ENCODE measurements at places on chromosomes 1 and 21.

DNA sequence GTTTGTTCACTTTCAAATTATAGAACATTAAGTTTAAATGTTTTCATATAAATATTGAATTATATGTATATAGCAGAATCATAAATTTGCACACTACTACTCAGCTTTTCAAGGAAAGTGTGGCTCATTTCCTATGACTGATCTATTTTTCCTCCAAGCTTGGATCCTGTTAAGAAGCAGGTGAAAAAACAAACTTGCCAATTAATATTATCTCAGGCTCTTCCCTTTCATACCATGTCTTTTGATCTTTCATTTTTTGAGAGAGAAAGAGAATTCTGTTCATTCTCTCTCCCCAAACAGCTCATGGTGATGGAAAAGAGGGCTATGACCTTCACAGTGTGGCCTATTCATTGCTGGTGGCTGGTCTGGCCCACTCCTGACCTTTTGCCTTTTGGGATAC, 43.7 kb downstream of the SEC16B start:
- no peak for DNase-seq

DNA sequence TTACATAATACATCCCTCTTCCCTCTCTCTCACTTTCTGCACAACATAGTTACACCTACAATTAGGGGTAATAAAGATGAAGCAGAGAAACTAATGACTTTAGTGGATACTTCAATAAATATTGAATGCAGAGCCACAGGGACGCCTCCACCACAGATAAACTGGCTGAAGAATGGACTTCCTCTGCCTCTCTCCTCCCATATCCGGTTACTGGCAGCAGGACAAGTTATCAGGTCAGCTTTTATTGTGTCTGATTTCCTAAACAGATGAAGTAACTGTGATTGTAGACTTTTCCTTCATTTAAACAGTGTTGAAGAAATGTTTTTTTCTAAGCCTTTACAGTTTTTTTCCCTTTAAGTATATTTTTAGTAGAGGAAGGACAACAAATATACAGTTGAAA, 281.6 kb downstream of the TPR start:
- DNase-seq: no peak

DNA sequence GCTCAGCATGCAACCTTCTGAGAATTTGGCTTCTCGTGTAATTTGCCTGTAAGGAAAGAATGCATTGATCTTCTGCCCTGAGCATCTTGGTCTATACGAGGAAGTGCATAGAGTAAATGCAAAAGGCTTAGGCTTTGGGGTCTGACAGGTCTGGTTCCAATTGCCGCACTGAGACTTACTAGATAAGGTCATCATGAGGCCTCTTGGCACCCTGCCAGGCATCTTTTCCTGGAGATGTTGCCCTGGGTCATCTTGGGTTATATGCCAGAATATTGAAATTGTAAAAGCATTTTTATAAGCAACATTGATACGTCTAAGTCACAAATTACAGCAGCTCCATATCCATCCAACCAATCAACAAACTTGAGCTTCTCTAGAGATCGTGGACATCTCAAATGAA, 108.8 kb upstream of the WARS2 start:
- no peak for DNase-seq

GRCh38 chr1:105585791-105586190, 1470.7 kb upstream of the PRMT6 start:
- DNase-seq: no peak

- DNase-seq: no peak
Measured at GRCh38 chr1:201662646-201663045, 123.7 kb downstream of the NAV1 start.

GRCh38 chr1:45942411-45942810, 139.0 kb downstream of the MAST2 start:
- no peak for DNase-seq

DNA sequence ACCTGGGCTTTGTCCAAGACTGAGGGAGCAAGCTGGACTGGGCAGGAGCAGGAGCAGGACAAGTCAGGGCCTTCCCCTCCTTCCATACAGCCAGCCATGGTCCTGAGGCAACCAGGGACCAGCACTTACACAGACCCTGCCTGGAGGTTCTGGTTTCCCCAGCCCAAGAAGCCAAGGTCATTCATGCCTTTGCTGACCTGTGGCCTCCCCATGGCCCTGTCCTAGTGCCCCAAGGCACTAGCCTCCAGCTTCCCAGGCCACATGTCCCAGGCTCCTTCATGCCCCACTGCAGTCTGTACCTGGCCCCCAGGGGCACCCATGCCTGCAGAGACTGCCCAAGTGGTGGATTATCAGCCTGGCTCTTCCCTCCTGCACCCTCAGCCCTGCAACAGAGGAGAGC, 243.9 kb downstream of the TOMM20 start:
- DNase-seq: no peak

DNA sequence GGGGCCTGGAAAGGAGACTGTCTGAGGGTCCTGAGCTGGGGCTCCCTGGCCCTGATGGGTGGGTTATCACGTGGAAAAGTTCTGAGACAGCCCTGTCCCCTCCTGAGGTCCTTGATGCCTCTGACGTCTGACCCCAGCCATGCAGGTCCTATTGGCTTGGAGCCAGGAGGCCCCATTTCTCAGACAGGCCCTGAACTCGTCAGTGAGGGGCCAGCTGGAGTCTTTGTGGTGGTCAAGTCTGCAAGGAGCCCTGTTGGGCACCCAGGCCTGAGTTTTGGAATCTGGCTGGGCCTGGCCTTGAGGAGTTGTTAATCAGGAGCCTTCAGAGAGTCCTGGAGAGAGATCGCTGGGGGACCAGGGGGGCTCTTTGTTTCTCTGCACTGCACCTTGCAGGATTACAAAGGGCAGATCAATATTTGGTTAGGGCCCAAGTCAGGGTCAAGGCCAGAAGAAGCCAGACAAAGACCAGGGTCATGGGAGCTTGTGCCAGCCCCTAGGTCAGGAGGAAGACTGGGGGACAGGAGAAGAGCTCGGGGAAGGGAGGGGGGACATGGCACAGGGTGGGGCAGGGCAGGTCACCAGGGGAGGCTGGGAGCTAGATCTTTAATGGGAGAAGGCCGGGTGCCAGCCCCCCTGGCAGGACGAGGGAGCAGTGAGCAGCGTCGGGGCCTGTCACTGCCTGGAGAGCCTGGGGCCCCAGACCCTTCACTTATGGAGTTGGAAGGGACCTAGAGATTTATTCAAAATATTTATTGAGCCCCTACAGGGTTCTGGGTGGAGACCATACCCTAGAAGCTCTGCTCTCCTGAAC, 83.2 kb downstream of the PTPRU start:
- DNase-seq: no peak

DNA sequence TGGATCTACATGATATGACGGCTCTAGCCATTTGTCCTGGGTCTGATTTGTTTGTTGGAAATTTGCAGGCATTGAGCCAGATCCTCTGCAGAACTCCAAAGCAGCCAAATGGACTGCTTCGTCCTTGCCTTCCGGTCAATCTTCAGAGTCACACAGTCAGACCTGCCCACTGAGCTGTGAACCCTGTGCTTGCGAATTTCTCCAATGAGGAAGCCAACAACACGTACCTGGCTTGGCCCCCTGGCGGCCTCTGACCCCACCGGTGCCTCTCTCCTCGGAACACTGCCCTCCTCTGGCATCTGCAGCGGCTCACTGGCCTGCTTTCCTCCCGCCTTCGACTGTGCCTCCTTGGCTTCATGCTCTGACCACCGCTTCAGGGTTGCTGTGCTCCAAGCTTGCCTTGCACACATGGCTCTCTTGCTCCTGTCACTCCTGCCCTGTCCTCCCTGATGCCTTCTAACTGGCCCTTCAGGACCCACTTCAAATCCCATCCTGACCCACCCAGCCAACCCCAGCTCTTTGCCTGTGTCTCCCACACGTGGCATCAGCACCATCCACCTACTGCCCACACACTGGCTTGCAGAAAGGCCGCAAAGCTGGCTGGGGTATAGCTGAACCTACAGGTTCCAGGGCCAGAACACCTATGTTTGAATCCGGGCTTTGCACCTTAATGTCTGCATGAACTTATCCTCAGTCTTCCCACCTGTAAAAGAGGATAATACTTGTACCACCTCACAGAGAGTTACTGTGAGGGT, 128.2 kb downstream of the KCNN3 start:
- no peak for DNase-seq

DNA sequence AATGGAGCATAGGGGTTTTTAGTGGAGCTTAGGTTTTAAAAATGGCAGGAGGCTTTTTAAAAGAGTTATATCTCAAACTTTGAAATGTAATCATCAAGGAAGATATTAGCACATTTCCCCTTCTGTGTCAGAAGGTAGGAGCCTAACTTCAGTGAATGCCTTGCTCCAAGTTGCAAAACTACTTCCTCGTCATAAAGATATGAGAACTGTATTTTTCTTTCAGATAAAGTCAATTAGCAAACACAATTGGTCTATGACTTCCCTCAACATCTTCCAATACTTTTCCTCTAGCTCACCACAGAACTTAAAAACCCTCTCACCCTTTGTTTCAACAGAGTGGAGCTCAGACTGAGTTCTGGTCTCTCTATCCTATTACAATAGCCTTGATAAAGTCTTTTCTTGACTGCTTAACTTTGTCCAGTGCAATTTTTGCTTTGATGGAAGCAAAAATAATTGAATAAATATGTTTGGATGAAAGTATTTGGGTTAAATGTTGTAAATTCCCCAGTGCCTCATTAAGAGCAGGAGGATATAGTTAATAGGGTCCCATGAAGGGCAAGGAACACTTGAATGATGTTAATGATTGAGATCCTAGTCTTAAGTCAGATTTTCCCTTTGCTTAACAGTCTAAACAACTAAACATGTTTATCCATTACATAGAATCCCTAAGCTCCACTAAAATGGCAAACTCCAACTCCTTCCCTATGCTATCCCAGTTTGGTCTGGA, 58.9 kb downstream of the TNFSF18 start:
- DNase-seq: no peak

- peak; percentile 20 for DNase-seq
Measured at GRCh38 chr1:109214695-109215623, 1.2 kb downstream of the SARS1 start.

DNA sequence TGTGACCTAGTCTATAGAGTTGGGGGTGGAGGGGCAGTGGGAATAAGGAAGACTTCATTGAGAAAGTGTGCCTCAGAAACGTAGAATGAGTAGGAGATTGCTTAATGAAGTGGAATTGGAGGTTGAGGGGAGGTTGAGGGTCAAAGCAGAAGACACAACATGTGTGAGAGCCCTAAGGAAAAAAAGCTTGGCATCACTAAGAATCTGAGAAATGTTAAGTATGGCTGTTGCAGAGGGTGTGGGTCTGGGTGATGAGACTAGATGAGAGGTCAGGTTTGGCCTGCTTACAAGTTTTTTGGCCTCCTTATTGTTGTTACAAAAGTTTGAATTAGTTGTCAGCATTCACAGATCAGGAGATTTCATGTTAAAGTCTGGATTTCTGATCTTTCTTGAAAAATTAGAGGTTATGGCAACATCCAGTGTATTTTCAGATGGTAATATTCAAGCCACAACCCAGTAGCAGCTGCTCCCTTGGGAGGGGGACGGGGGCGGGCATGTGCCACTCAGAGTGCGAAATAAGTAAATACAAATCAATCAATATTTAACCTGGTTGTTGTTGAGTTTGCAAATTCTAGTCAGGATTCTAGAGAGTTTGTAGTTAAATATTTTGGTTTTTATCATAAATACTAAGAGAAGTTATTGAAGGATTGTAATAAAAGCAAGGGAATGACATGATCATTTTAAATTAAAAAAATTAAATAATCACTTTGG, 4.3 kb downstream of the MAN1A2 start:
- no peak for DNase-seq

DNA sequence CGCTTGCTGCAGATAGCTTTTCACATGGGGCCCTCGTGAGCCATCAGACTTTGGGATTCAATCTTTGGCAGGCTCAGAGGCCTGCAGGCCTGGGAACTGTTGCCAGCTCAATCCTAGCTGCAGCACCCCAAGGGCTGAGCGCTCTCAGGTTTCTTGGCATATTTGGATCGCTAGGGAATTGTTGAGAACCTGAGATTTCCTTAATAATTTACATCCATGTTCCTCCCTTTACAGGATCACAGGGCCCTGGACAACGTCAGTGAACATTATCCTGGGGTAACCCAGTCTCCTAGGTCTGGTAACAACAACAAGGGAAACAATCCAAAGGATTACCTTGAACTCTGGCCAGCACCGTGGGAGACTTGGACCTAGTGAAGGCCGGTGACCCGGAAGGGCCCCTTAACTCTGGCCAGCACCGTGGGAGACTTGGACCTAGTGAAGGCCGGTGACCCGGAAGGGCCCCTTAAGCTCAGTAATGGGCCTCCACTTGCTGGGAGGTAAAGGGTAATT, 49.3 kb upstream of the NEK2 start:
- no peak for DNase-seq

DNA sequence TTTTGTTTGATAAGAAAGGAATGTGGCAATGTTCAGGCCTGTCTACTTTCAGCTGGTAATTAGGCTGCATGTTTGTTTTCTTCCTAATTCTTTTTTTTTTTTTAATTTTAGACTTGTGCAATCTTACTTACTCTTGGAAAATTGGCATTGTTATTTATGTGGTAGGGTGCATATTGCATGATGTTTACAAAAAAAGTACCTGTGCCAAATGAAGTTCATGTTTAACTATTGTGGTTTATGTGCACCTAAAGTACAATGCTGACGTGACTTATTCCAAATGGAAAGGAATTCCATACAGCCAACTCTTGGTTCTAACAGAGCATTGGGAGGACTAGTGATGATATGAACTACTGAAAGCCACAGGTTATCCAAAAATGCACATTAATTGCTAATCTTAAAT, 51.0 kb downstream of the KCNK2 start:
- DNase-seq: no peak

- no peak for DNase-seq
Measured at GRCh38 chr1:212255705-212256307, 29.4 kb upstream of the PPP2R5A start.

DNA sequence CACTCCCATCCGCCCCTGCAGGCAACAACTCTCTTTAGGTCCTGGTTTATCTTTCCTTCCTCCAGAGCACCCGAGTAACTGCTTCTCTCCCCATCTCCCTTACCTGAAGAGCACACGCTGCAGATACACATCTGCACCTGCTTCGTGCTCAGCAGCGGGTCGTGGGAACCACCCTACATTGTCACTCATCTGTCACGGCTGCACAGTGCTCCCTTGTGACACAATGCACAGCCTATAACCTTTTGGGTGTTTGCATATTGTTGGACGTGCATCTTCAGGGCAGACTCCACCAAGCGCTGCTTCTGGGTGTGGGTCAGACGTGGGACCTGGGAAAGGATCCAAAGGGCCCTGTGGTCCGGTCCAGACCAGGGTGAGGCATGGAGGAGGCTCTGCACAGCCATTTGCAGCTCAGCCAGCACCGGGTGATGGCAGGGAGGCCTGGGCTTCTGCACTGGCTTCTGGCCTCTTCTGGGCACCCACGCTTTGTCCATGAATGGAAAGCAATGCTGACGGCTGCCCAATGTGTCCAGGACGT, 42.5 kb downstream of the WDR4 start:
- no peak for DNase-seq

- no peak for DNase-seq
Measured at GRCh38 chr1:114719424-114719787, 2.8 kb upstream of the NRAS start.

DNA sequence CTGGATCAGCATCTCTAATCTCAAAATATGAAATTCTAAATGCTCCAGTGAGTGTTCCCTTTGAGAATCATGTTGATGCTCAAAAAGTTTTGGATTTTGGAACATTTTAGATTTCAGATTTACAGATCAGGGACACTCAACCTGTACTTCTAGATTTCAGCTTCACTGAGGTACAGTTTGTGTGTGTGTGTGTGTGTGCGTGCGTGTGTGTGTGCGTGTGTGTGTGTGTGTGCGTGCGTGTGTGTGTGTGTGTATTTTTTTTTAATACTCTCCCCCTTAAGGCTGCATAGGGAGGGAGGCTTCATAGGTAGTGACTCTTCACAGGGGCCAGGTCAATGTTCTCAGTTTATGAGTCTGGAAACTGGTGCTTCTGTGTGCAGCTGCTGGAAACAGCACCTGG, 77.5 kb downstream of the BRINP2 start:
- DNase-seq: no peak

- DNase-seq: peak; percentile 19
Measured at GRCh38 chr1:39788758-39789570, at the start of gene BMP8B. TSS of gene BMP8B (minus strand) at chr1:39788865. CDS start at chr1:39788485, 380 bp downstream.

Measured in stimulated activated CD4-positive, alpha-beta T cell treated with anti-CD3 and anti-CD28 coated beads, Interleukin-15, amount 100 ng/mL, for 48 hours (primary cell).